ENCODE measurements at places on chromosomes 12 and 14. TPM values are rescaled to one million over a fixed set of nuclear protein-coding genes. Genes with fewer than 3 reads are reported as not detected.
A peak's percentile ranks its signal among the peaks of the same experiment; 100 is the strongest.

COCH gene
- total RNA-seq: 5.8 TPM

PRPF40B gene
- 4.9 TPM for total RNA-seq

PIK3C2G gene
- total RNA-seq: not detected

DNA sequence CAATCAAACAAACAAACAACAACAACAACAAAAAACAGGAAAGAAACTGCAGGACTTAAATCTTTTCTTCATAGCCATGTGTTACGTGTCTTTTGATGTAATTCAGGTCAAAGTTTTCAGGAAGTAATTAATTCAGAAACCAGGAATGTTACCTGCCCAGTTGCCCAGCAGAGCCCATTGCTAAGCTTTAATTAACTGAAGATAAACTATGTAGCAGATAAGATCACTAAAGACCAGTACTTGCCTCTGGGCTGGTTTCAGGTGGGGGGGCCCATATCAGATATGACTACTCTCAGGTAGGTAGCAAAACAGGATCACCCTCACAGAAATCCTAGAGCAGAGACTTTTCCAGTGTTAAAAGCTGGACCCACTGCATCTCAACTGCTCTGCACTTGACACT, 69.2 kb downstream of the LIN7A start:
- no peaks in the 10 kb centered on the region for H3K36me3 ChIP-seq
- H3K27me3 ChIP-seq: no peaks in the 10 kb centered on the region
- no peak overlapping the region for H3K4me3 ChIP-seq
- DNase-seq: no peak
- H3K4me1 ChIP-seq: no peaks in the 10 kb centered on the region
- no peak overlapping the region for H3K27ac ChIP-seq

GRCh38 chr12:103561174-103561573, 25.9 kb upstream of the STAB2 start:
- no peak for DNase-seq
- no peaks in the 10 kb centered on the region for H3K36me3 ChIP-seq
- no peak overlapping the region for H3K4me3 ChIP-seq
- H3K27ac ChIP-seq: no peak overlapping the region
- no peaks in the 10 kb centered on the region for H3K4me1 ChIP-seq
- H3K27me3 ChIP-seq: peaks cover 13% of the 10 kb centered on the region

DNA sequence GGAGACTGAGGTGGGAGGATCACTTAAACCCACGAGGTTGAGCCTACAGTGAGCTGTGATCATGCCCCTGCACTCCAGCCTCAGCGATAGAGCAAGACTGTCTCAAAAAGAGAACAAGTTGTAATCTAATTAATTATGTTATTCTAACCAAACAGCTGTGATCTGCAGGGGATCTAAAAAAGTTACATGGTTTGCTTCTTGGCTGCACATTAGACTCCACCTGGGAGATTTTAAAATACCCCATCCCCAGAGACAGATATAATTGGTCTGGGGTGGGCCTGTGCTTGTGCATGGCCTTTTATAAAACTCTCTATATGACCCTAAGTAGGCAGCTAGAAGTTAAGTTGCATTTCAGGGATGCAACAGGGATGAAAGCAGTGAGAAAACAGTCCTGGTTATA, 76.7 kb downstream of the SCAF11 start:
- no peak overlapping the region for H3K27ac ChIP-seq
- no peaks in the 10 kb centered on the region for H3K27me3 ChIP-seq
- H3K4me3 ChIP-seq: no peak overlapping the region
- H3K36me3 ChIP-seq: peaks cover 8% of the 10 kb centered on the region
- no peaks in the 10 kb centered on the region for H3K4me1 ChIP-seq

GRCh38 chr14:75402867-75403413, 24.9 kb upstream of the JDP2 start:
- no peaks in the 10 kb centered on the region for H3K27me3 ChIP-seq
- H3K4me1 ChIP-seq: no peaks in the 10 kb centered on the region
- H3K27ac ChIP-seq: no peak overlapping the region
- no peak for DNase-seq
- H3K4me3 ChIP-seq: no peak overlapping the region

GRCh38 chr14:66403183-66403582, 83.0 kb upstream of the CCDC196 start:
- no peak for DNase-seq
- H3K4me3 ChIP-seq: no peak overlapping the region
- no peak overlapping the region for H3K27ac ChIP-seq
- no peaks in the 10 kb centered on the region for H3K36me3 ChIP-seq

DNA sequence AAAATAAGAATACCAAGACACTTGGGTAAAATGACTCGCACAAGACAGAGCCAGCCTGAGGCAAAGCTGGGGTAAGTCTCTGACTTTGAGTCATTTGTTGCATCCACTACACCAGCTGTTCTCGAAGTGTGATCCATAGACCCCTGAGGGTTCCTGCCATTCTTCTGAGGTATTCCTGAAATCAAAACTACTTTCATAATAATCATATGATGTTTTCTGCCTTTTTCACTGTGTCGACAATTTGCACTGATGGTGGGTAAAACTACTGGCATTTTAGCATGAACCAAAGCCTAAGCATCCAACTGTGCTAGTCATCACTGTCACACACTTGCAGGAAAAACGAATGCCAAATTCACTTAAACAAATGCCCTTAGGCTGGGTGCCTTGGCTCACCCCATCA, 135.5 kb upstream of the FUT8 start:
- DNase-seq: no peak
- no peak overlapping the region for H3K27ac ChIP-seq

- H3K4me3 ChIP-seq: no peak overlapping the region
- H3K4me1 ChIP-seq: no peaks in the 10 kb centered on the region
- no peak for DNase-seq
- H3K36me3 ChIP-seq: no peaks in the 10 kb centered on the region
- peaks cover 6% of the 10 kb centered on the region for H3K27me3 ChIP-seq
Measured at GRCh38 chr14:24975393-24975792, 74.6 kb downstream of the STXBP6 start.

DNA sequence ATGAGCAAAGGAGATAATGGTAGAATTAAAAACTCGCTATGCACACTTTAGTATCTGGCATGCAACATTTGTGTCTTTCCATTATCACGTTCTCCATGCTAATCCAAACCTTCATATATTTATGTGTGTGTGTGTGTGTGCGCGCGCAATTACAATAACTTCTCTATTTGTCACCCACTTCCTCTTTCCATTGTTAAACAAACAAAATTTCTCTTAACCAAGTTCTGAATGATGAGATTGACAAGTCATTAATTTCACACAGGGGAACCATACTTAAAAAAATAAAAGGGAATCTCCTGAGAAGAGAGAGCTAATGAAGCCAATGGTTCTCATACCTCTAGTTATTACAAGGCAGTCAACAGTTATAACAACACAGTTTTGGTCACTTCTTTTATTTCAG, 575.9 kb upstream of the MDGA2 start:
- no peak overlapping the region for H3K27ac ChIP-seq
- H3K4me1 ChIP-seq: no peaks in the 10 kb centered on the region
- H3K36me3 ChIP-seq: no peaks in the 10 kb centered on the region
- no peak for DNase-seq
- H3K27me3 ChIP-seq: no peaks in the 10 kb centered on the region
- H3K4me3 ChIP-seq: no peak overlapping the region

DNA sequence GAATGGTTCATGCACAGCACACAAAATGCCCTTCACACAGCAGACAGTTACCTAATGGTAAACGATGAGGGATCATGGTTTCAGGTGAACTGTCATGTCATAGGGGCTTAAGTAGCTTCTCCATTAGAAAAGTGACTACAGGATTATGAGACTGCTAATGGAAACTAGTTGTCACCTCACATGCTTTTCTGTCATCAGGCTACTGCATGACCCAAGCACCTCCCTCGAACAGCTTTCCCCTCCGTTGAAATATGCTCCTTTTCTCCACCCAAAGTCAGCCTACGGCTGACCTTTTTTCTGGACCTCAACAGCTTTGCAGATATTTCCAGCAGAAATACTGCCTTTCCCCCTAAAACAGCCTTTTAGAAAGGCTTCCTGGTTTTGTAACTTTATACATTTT, 467.3 kb downstream of the EGLN3 start:
- H3K27me3 ChIP-seq: peaks cover 14% of the 10 kb centered on the region
- no peaks in the 10 kb centered on the region for H3K36me3 ChIP-seq
- DNase-seq: no peak
- H3K4me1 ChIP-seq: no peaks in the 10 kb centered on the region
- no peak overlapping the region for H3K4me3 ChIP-seq

- H3K4me3 ChIP-seq: peak within 1 kb of the TSS; percentile 8
- DNase-seq: no peak
- peak within 1 kb of the TSS; percentile 8 for H3K27ac ChIP-seq
- H3K36me3 ChIP-seq: no peaks in the 10 kb centered on the region
- peaks cover 33% of the 10 kb centered on the region for H3K4me1 ChIP-seq
Measured at GRCh38 chr12:53049571-53050318, at the start of gene TNS2. Gene TNS2, plus strand, starts transcription at chr12:53050065. Its CDS starts 121 bp downstream, at chr12:53050186.

Data from activated CD8-positive, alpha-beta T cell treated with anti-CD3 and anti-CD28 coated beads for 36 hours (primary cell).